Fibroblast of villous mesenchyme (primary cell): ENCODE measurements at places on chromosomes 2 and 18. TPM values are rescaled to one million over a fixed set of nuclear protein-coding genes. Genes with fewer than 3 reads are reported as not detected.

IL1RN gene
- total RNA-seq, result not detected in 2 replicates

RNF152 gene
- 11.7 and 17.4 TPM in 2 replicates for total RNA-seq

HS1BP3 gene
- total RNA-seq, result 25.9 and 30.3 TPM in 2 replicates

DNA sequence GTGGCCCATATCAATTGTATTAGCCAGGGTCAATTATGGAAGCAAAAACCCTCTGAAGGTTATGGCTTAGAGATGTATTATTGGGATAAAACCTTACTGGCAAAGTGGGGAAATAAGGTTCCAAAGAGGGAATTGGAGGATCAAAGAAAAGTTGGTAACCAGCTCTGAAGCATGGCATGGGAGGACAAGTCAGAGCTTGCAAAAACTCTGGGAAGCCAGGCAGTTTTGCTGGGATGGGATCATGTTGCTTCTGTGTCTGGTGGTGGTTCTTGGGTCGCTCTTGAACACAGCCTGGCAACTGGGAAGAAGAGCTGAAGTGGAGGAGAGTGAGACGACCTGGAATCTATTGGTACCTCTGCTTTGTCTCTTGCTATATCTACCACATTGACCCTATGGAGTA lies 162.6 kb downstream of the PMAIP1 start:
- DNase-seq, result no peak

DNA sequence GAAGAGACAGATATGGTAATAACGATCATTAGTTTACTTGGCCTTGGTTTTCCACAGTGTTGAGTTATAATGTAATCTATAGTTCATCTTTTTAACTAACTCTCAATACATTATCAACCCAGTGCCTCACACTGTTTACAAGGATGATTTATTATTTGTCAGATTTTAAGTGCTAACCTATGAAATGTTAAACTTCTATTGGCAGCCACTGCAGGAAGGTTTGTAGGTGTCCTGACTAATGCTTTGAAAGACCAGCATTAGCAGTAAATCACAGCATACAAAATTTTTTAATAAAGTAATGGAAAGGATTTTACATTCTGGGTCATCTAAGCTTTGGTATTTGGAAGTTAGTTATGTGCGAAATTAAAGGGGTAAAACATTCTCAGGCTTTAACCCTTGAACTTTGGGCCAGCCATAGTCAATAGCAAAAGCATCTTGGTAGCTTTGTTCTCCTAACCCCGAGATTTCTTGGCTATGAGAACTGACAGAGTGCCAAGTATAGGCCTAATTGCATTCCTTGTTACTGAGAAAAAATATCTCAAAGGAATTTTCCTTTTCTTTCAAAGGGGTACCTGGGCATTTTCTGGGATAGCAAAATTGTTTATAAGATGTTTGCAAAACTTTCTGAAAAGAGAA lies 30.6 kb downstream of the SPATS2L start:
- no peak for DNase-seq

- DNase-seq, result no peak
These were observed 431.4 kb downstream of the GRB14 start for GRCh38 chr2:164189851-164190250.

DNA sequence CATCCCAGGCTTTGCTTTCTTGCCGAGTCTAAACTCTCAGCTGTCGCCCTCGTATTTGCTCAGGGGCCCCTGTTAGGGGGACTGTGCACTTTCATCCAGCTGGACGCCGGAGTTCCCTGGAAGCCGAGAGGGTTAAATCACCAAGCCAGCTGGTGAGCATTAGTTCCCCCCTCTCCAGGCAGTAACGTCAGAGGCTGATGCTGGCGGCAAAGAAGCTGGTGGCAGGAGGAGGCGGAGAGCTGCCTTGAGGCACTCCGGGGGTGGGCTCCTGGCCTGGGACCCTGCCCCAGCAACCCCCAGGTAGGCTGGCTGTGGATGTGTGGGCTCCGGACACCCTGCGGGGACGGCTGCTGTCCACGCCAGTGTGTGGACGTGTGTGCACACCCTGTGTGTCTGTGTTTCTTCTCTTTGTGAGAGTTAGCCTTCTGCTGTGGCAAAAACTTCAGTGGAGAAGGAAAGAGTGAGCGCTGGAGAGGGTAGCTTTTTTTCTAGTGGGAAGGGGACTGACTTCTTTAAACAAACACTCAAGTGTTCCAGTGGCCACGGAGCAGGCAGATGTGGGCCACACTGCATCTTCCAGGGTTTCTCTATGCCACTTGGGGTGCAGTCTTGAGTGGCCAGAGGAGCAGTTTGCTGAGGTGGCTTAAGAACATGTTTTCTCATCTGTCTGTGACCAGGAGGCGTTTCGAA lies 84.7 kb downstream of the GLI2 start:
- peak; percentile 86 for DNase-seq

- DNase-seq, result no peak
These were observed 150.6 kb upstream of the GALNT5 start for GRCh38 chr2:157106950-157107349.

DNA sequence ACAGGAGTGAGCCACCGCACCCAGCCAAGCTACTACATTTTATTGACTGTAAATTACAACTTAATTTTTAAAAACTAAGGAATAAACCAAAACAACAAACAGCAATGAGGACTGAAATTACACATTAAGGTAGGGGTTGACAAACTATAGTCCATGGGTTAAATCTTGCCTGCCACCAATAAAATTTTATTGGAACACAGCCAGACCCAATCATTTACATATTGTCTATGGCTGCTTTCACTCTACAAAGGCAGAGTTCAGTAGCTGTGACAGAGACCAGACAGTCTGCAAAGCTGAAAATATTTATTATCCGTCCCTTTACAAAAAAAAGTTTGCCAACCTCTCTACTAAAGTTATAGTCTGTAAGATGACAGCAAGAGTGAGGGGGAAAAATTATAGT lies 24.3 kb upstream of the UGP2 start:
- DNase-seq, result no peak

- DNase-seq, result no peak
These were observed 70.5 kb downstream of the TGIF1 start for GRCh38 chr18:3520230-3521085.

DNA sequence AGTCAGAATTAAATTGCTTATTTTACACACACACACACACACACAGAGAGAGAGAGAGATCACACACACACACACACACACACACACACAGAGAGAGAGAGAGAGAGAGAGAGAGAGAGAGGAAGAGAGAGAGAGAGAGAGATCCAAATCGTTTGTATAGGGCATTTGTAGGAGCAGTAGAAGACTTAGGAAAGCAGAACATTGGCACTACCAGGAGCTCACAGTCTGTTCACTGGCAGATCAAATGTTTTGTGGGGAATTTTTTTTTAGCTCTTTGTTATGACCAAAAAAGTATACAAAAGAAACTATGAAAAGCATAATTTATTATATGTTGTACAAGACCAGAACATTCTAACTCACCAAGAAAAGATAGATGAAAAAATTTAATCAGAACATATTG lies 81.8 kb downstream of the MBD5 start:
- DNase-seq, result no peak

GRCh38 chr2:55922291-55922907 lies 1.2 kb downstream of the EFEMP1 start:
- DNase-seq, result peak; percentile 40

- DNase-seq, result peak; percentile 79
These were observed 298.9 kb downstream of the DSEL start for GRCh38 chr18:67217551-67218166.
